ENCODE measurements at places on chromosomes 12 and 14.
A peak's percentile ranks its signal among the peaks of the same experiment; 100 is the strongest.

DNA sequence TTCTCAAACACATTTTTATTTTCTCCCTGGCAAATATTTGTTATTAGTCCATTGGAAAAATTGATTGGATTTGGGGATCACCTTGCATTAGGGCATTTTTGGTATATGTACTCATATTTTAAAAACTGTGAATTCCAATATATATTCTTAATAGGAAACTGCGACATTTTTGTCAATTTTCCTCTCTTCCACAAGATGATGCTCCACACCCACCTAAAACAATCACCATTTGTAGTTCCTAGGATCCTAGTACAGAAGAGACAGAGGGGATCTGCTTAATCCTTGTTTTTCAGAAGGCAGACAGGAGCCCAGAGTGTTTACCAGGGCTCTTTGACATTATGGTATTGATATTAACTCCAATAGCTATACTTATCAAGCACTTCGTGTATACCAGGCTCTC is 22.8 kb upstream of the OASL start:
- peak; percentile 71 for DNase-seq

- no peak for DNase-seq
These were observed 43.2 kb upstream of the YAF2 start for GRCh38 chr12:42281278-42281677.

DNA sequence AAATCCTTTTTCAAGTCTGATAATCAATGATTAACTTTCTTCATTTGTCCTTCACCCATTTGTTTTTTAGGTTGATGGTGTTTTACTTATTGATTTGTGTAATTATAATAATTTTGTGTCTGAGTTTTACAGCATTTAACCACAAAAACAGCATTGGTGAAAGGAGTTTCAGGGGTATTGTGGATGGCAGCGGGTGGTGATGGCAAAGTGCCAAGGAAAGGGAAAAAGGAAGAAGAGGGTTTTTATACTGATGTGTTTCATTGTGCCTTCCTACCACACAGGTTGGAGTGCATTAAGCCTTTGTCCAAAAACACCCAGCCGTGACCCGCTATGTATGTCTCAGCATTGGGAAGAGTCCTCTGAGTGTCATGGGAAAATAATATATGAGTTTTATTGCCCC is 150.3 kb downstream of the DAD1 start:
- DNase-seq = no peak

GRCh38 chr12:59041241-59042121 is 121.2 kb upstream of the LRIG3 start:
- DNase-seq = no peak

- peak; percentile 38 for DNase-seq
These were observed 31.5 kb downstream of the TMEM63C start for GRCh38 chr14:77212943-77213678.

DNA sequence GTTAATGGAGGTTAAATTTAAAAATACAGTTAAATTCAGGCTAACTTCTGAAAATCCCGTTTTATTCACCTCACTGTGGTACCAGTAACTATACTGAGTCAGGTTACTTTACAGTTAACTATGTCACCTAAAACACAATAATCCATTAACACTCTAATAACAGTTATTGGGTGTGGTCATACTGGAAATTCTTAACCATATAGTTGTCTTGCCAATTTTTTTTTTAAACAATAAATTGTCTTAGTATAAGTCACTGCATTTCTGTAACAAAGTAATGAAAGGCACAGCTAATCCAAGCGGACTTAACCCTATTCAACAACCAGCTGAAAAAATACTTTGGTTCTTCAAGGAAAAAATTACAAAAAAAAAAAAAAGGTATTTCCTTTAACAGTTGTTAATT is 16.2 kb upstream of the PHLDA1 start:
- no peak for DNase-seq

- no peak for DNase-seq
These were observed 30.8 kb downstream of the SRRM4 start for GRCh38 chr12:119012179-119012578.

DNA sequence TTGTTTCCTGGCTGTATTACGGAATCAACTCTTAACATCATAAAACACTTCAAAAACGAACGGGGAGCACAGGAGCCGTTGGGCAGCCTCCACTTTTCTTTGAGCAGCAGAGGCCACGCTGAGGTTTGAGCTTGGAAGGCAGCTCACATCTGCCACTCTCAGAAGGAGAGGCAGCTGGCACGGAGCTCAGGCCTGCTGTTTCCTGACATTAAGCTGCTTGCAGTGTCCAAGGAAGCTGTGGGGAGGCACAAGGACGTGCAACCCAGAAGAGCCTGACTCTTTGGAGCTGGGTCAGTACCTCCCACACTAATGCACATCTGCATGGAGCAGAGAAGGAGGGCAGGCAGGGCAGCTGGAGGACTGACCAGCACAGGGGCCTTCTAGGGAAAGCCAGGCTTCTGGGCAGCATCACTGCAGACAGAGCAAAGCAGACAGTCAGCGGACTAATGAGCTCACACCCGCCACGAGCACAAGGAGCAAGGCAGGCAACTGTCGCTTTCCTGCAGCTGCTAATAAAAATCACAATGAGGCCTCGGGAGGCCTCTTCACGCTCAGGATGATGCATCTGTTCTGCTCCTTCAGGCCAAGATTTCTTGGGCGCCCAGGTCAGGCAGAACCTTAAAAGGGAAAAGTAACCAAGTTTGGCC is 211.1 kb downstream of the GLT1D1 start:
- no peak for DNase-seq

GRCh38 chr12:63152321-63152700 is 1.3 kb upstream of the AVPR1A start:
- no peak for DNase-seq

All from OCI-M1 (cell line).